ENCODE measurements at places on chromosomes 7 and 10.
A peak's percentile ranks its signal among the peaks of the same experiment; 100 is the strongest.

- peak; percentile 67 for DNase-seq
These were observed 21.9 kb upstream of the FOXP2 start for GRCh38 chr7:114392686-114393085.

DNA sequence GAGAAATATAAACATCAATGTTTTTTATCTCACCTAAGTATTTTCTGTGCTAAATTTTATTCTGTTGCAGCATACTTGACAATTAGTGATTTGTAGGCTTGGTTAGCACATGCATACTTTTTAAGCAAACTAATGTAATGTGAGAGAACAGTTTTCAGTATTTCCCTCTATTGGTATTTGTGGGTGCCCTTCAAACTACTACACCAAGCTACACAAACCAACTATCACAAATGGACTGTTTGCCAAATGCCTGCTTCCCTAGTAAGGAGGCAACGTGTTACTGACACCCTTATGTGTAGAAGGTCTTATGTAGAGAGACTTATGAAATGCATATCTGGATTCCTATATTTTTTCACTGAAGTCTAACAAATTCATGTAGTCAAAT, 98.4 kb upstream of the FZD1 start:
- peak; percentile 73 for DNase-seq

- no peak for DNase-seq
These were observed 229.4 kb downstream of the LRMDA start for GRCh38 chr10:75660823-75661222.

- DNase-seq: no peak
These were observed 397.5 kb downstream of the KCNMA1 start for GRCh38 chr10:77240041-77240652.
